ENCODE measurements at places on chromosomes 7 and 10.

- DNase-seq: no peak
These were observed 786.1 kb downstream of the ANKRD7 start for GRCh38 chr7:119010635-119011034.

GRCh38 chr10:103859161-103860086 is 4.0 kb upstream of the SH3PXD2A start:
- peak; percentile 60 for DNase-seq

- DNase-seq: no peak
These were observed 41.0 kb upstream of the EMX2 start for GRCh38 chr10:117501460-117502035.

DNA sequence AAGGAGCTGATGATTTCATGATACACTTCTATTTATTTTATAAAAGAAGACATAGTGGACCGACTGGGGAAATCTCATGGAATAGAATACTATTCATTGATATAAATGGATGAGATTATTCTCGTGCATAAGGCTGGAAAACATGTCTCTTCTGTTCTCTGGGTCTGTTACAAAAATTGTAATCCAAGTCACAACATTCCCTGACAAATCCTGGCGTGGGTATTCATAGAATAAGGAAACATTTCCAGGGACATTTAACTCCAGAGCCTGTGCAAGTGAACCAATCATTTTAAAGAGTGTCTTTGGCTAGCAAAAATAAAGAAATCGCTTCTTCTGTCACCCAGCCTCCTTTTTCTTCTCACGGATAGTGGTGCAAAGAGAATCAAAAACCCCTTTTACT is 1148.5 kb upstream of the AUTS2 start:
- no peak for DNase-seq

GRCh38 chr10:27618036-27618615 is 114.0 kb downstream of the RAB18 start:
- no peak for DNase-seq

- DNase-seq: no peak
These were observed 154.1 kb upstream of the UNC5B start for GRCh38 chr10:71058308-71058707.

- no peak for DNase-seq
These were observed 110.6 kb downstream of the ZMIZ1 start for GRCh38 chr10:79179164-79179956.

- DNase-seq: no peak
These were observed 23.7 kb upstream of the NUB1 start for GRCh38 chr7:151317936-151318335.

- no peak for DNase-seq
These were observed 25.1 kb downstream of the VSTM4 start for GRCh38 chr10:49090189-49090575.

DNA sequence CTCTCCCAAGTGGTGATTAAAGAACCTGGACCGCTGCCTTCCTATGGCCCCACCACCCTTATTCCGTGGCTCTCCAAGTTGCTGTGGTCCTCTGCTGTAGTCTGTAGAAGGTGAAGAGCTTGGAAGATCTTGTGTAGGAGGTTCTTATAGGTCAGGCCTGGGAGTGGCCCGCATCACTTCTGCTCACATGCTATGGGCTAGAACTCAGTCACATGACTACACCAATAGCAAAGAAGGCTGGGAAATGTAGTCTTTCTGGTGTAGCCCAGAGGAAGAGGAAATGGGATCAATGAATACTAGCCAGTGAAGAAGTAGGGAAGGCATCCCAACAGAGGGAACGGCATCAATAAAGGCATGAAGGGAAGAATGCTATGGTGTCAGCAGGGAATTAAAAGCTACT is 41.3 kb upstream of the AOAH start:
- no peak for DNase-seq

DNA sequence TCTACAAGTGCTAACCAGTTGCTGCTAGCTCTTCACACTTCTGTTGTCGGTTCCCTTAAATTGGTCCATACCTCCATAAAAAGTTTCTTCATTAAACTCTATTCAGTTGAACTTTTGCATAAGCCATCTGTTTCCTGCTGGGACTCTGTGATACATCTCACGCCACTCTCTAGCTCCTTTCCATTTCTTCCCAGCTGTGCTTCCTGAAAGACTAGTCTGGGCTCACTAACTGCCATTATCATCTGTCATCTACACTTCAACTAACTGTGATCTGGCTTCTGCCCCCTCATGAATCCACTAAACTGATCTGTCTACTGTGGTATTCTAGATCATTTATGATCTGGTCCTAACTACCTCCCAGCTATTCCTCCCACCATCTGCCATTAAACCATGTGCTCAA is 78.3 kb downstream of the ELAPOR2 start:
- no peak for DNase-seq

DNA sequence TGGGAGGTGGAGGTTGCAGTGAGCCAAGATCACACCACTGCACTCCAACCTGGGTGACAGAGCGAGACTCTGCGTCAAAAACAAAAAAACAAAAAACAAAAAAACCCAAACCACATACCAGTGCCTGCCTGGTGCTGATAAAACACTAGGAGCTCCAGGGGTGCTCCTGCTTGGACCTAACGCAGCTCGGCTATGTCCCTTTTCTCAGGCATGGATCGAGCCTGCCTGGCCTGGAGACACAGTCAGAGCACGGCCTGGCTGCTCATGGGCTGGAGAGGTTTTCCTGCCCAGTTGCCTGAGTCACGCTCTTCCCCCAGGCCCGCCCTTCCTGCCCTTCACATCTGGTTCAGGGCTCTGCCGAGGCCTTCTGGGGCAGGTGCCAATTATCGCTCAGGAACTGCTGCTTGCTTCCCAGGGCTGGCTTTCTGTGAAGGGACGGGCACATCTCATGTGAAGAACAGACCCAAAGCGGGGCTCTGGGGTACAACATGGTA is 12.6 kb upstream of the NPFFR1 start:
- no peak for DNase-seq

GRCh38 chr7:101598422-101598985 is 30.6 kb downstream of the MYL10 start:
- DNase-seq: no peak

GRCh38 chr7:69790977-69791724 is 192.9 kb downstream of the AUTS2 start:
- DNase-seq: no peak

DNA sequence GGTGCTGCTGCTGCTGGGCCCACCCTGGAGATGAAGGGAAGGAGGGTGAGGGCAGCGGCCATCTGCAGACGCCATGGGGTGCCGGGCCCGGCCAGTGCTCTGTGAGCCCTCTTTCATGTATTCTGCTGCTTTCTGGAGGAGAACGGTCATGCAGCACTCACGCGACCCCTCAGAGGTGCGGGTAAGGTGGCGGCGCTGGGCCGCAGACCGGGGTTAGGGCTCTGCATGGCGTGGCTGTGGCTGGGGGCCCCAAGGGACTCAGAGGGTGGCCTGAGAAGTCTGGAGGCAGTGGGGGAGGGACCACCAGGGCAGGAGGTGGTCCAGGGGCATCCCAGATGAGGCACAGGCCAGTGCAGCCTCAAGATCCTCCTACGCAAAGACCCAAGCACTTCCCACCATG is 275.5 kb downstream of the ELFN1 start:
- DNase-seq: no peak

GRCh38 chr7:45143616-45144015 is 14.0 kb upstream of the RAMP3 start:
- DNase-seq: no peak

DNA sequence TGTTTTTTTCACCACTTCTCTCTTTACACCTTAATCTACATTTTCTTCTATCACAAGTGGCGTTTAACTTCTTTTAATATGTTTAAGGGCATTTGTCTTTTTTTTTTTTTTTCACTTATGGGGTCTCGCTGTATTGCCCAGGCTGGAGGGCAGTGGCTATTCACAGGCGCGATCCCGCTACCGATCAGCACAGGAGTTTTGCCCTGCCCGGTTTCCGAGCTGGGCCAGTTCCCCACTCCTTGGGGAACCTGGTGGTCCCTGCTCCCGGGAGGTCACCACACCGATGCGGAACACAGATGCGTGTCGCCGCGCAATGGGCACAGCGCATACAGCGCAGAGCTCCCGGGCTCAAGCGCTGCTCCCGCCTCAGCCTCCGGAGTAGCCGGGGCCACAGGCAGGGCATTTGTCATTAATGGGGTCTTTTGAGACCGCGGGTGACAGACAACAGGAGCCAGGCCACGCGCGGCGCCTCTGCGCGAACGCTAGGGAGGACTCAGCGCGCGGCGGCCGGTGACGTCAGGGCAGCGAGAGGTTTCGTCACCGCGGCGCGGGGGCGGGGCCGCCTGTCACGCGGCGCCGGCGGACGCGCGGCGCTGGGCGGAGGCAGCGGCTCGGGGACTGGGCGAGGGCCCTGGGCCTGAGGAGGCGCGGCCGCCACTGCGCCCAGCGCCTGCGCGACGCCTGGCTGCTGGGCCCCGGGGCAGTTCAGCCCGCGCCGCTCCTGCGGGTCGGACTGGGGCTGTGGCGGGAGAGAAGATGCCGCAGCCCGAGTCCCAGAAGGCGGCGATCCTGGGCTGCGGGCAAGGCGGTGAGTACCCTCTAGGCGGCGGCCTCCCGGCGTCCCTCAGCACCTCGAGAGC is at the start of gene GALNT11:
TSS of gene GALNT11 (plus strand) at position 598 of the 860 bp plus-strand sequence. CDS start 68,554 bp downstream, outside the sequence.
- peak; percentile 91 for DNase-seq

GRCh38 chr7:7185371-7185989 is 3.1 kb downstream of the C1GALT1 start:
- no peak for DNase-seq

- no peak for DNase-seq
These were observed 24.6 kb upstream of the TMEM248 start for GRCh38 chr7:66896441-66896840.

DNA sequence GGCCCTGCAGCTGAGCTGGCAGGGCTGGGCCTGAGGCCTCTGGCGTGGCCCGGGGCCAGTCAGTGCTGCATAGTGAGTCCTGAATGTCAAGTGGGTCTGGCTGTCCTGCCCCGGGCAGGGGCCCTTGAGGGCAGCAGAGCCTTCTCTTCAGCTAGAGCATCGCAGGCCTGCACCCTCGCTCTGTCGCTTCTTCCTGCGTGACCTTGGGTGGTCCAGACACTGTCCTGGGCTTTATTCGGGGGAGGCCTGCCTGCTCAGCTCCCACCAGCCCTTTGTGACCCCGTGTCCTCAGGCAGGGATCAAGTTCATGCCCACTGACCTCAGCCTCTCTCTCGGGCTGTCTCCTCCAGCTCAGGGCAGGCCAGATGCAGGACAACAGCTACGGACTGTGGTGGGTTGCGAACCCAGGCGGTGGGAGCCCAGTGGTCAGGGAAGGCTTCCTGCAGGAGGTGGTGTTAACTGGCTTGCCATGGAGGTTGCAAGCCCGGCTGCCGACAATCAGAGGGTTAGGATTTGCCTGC is 3.4 kb downstream of the TTYH3 start:
- DNase-seq: no peak

GRCh38 chr10:98323221-98324164 is 55.5 kb upstream of the LOXL4 start:
- no peak for DNase-seq

DNA sequence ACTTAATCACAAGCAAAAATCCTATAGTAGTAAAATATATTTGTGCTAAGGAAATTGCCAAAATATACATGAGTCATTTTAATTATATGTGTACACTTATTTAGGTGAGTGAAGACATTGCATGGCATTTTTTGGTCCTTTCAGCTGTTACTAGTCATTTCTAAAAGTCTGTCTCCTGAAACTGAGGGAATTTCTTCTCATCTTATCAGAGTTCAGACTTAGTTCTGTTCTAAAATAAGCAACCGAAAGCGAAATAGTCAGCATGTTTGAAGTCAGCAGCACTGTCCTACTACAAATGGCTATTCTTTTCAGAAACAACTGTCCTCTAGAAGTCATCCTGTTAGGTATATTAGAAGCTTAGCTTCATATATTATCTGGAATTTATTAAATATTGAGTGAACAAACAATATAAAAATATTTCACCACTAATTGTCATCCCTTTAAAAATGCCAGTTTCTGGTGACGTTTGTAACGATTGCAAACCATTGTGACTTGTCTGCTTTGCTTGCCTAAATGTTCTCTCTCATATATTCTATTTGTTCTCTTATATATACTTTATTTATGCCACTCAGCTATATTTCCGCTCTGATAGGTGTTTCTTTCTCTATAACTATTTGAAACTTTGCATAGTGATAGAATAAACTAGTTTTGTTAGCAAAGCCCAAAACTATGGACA is 227.4 kb upstream of the KAT6B start:
- DNase-seq: no peak

DNA sequence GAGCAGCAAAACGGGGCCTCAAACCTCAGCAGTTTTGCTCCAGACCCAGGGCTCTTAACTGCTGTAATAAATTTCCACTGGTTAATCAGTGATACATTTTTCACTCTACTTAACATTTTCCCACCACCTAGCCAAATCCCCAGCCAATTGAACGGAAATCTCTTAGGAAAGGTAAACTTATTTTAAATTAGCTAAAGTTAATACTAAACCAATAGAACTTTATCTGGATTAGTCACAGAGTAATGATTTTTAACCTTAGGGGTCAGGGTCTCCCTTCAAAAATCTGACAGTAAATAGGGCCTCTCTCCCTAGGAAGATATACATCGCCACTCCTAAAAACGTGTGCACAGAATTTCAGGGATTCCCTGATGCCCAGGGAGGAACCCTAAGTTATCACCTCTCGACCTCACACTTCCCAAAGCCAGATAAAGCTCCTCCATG is 87.4 kb upstream of the KMT2E start:
- no peak for DNase-seq

GRCh38 chr10:6514844-6515780 is 65.0 kb downstream of the PRKCQ start:
- no peak for DNase-seq

DNA sequence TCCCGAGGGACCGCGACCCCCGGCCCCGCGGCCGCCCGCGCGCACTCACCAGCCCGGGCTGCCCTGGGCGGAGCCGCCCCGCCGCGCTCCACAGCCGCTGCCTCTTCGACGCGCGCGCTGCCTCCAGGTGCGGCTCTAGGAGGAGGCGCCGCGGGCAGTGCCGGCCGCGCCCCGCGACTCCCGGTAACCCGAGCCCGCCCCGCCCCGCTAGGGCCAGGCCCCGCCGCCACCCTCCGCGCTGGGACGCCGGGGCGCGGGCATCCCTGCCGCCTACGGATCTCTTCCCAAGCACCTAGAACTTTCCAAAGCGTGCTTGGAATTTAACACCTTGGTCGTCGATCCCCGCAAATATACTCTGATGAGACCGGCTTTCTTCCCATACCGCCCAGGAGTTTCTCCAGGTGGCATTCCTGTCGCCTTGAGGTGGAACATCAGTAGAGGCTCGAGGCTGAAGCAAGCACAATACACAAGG is at the start of gene SLC26A5:
TSS of gene SLC26A5 (minus strand) at position 159 of the 472 bp plus-strand sequence. CDS start 24,693 bp downstream, outside the sequence.
- peak; percentile 8 for DNase-seq

- no peak for DNase-seq
These were observed 138.1 kb downstream of the VTI1A start for GRCh38 chr10:112585126-112585525.

- peak; percentile 34 for DNase-seq
These were observed 904 bp upstream of the DPYSL4 start for GRCh38 chr10:132185601-132186487.
